Amygdala (tissue), 56 donors: ENCODE measurements at places on chromosomes 2 and 18.
A peak's percentile ranks its signal among the peaks of the same experiment; 100 is the strongest.

DNA sequence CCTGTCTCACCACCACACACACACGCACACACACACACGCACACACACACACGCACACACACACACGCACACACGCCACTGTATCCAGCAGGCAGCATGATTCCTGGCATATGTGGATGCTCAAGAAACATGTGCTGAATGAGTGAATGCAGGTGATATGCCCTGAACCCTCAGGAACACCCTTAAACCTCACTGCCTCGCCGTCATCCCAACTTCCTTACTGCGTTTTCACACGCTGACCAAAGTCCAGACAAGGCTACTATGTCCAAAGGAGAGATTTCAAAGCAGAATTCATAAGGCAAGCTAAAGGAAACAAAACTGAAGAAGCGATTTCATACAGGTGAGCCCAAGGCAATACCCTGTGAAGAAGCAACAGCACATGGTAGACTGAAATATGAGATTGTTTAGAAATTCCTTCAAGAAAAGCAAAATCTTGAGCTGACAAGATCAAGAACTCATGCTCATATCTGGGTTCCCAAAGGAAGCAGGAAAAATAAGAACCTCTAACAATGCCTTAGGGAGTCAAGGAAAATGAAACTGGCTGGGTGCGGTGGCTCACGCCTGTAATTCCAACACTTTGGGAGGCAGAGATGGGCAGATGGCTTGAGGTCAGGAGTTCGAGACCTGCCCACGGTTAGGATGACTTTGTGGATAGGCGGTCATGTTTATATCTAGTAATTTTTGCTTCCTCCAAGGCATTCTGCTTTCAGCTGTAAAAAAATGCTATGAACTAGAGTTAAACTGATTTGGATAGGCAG is 69.1 kb downstream of the TNFRSF11A start:
- no peak for DNase-seq

GRCh38 chr2:109647636-109648035 is 33.5 kb downstream of the SOWAHC start:
- DNase-seq = no peak

GRCh38 chr2:165632594-165632993 is 161.5 kb downstream of the GALNT3 start:
- no peak for DNase-seq

GRCh38 chr2:210233487-210233886 is 8.2 kb upstream of the ACADL start:
- DNase-seq = no peak

GRCh38 chr18:37397814-37398213 is 167.8 kb downstream of the CELF4 start:
- no peak for DNase-seq

GRCh38 chr2:140842110-140842509 is 1288.7 kb downstream of the LRP1B start:
- DNase-seq = no peak

GRCh38 chr18:7616661-7617060 is 49.5 kb downstream of the PTPRM start:
- no peak for DNase-seq

GRCh38 chr2:163736433-163737189 is 803 bp upstream of the FIGN start:
- peak; percentile 46 for DNase-seq

DNA sequence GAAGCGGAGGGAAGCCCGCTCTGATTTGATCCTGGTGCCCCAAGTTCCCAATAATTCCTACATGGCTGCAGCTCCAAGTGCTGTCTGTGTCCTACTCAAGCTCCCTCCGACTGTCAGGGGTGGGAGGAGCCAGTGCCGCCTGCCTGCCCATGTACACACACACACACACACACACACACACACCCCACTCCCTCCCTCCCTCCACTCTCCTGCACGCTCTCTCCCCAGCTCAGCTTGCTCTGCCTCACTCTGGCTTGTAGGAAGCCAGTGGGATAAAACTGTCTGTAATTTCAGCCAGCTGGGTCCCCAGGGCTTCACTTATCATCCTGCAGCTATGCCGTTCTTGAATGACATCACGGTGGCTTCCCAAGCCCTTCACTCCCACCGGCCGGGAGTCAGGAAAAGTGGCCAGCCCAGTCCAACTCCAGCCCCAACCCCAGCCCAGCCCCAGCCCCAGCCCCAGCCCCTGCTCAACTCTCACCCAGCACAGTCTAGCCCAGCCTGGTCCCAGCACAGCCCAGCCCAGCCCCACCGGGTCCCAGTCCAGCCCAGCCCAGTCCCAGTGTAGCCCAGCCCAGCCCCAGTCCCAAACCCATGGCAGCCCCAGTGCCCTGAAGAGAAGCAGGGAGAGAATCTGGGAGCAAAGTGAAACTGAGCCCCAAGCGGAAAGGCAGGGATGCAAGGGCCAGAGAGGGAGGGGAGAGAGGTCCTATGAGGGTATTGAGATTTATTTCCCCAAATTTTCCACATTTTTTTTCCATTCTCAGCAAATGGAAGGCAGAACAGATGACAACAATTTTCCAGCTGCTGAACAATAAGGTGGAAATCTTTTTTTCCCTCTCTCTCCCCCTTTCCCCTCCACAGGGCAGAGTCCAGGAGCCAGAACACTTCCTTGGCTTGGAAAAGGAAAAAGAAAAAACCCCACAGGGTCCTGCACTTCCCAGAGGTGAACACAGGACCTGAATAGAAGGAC is 144.0 kb downstream of the TNS1 start:
- DNase-seq = peak; percentile 62

DNA sequence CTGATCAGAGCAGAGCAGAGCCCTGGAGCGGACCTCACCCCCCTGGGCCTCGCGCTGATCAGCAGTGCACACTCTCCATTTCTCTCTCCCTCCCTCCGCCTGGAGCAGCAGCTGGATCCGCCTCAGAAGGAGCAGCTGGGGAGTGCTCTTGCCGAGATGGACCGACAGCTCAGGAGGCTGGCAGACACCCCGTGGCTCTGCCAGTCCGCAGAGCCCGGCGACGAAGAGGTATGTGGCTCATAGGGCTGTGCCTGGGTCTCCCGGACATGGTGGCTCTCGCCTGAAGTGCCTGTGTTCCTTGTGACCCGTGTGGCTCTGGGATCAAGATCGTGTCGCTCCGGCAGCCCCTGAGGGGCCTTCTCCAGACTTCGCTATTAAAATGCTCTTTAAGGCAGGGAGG is 102.5 kb downstream of the USP40 start:
- DNase-seq = no peak

- DNase-seq = no peak
These were observed 38.8 kb downstream of the INHBB start for GRCh38 chr2:120384486-120385354.

DNA sequence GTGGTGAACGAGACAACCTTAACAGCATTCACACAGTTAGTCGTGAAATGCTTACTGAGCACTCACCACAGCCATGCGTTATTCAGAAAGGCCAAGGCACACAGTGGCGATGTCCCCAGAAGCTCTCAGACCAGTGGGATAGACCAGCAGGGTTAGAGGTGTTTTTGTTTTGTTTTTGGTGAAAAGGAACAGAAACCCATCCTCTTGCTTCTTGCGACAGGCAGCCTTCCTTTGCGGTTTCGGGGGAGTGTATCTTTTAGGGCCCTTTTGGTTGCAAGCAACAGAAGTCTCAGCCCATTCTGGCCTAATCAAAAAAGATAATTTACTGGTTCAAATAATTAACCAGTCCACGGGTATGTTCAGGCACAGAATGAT is 4.7 kb downstream of the GNLY start:
- DNase-seq = no peak

GRCh38 chr18:57523171-57523956 is 63.1 kb downstream of the FECH start:
- DNase-seq = no peak

- DNase-seq = no peak
These were observed 6.5 kb downstream of the ACKR3 start for GRCh38 chr2:236576087-236576486.

DNA sequence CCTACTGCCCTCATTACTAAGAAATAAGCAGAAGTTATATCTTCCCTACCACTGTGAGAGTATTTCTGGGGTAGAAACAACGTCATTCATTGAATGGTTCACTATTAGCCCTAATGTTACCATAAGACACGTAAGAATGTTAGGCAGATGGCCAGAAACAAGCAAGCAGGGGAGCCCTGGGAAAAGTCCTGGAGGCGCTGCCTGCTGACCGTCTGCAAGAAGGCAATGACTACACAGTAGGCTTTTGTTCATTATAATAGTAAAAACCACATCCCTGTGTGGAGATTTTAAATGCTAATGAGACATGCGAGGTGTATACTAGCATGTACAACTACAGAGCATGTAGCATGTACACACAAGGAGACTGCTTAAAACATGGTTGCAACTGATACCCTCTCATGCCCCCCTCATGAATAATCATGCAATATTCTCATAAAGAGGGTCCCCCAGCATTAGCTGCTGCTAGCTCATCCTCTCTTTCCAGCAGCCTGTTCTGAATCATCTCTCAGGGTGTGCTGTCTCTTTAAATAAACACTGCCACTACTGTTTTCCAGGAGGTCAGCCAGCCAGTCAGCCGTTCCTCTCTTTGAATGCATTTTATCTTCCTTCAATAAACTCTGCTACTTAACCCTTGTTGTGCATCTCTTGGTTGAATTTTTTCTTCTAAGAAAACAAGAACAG is 23.6 kb downstream of the SUCLG1 start:
- peak; percentile 2 for DNase-seq

DNA sequence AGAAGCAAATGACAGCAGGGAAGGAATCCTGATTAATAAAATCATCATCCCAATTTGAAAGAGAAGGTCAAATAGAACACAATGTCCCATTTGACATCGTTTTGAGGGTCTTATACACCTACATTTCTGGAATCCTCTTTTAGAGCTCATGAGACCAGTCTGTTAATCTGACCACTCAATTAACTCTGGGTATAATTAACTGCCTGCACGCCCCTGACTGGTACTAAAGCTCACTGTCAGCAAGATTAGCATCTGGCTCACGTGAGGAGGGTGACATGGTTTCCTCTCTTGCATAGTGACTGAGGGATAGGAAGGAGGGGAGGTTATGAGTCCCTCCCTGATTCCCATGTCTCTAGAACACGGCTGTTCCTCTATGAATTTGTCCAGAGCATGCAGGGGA is 124.3 kb downstream of the ICOS start:
- DNase-seq = no peak

- no peak for DNase-seq
These were observed 49.4 kb downstream of the ETAA1 start for GRCh38 chr2:67446491-67446911.

DNA sequence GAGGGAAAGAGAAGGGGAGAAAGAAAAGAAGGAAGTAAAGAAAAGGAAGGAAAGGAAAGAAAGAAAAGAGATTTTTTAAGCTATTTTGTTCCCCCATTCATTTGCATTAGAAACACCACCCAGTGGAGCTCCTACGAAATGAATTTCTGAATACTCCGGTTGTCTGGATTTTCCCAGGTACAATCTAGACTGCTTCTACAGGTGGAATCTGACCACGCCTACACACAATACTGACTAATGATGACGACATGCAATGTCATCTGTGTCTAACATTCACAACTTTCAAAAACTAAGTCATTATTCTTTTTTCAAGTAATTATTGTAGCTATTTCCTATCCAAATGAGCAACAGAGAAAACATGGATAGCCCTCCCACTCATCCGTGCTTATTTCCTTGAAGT is 121.7 kb downstream of the ZNF516 start:
- DNase-seq = no peak

GRCh38 chr18:23936381-23936958 is 78.1 kb upstream of the TTC39C start:
- no peak for DNase-seq

DNA sequence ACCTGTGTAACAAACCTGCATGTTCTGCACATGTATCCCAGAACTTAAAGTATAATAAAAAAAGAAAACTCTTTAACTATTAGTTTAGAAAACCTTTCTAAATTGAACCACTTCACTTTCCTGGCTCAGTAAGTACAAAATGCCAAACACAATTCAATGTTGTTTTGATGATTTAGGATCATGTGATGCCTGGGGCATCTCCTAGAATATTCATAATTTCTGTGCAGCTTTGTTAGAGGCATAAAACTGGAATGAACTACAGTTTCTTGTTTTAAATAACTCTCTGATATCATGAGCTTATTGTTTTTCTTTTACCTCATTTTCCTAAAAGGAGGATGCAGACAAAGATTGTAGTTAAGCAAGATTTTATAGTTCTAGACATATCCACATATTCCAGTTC is 139.0 kb upstream of the SESTD1 start:
- DNase-seq = no peak

GRCh38 chr2:144253743-144254142 is 266.2 kb downstream of the ZEB2 start:
- DNase-seq = no peak

DNA sequence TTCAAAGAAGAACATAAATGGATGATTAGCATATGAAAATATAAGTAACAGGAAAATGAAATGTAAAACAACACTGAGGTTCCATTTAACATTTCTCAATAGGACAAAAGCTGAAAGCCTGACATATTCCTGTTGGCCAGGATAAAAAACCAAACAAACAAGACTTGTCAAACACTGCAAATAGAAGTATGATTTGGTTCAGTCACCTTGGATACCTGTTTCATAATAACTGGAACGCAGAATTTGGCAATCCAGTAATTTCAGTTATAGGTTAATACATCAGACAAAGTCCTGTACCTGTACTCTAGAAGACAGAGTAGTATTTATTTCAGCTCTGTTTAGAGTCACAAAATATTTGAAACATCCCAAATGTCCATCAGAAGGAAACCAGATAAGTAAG is 16.5 kb upstream of the EVA1A start:
- no peak for DNase-seq

- DNase-seq = no peak
These were observed 16.7 kb downstream of the RNF144A start for GRCh38 chr2:6933911-6934310.

DNA sequence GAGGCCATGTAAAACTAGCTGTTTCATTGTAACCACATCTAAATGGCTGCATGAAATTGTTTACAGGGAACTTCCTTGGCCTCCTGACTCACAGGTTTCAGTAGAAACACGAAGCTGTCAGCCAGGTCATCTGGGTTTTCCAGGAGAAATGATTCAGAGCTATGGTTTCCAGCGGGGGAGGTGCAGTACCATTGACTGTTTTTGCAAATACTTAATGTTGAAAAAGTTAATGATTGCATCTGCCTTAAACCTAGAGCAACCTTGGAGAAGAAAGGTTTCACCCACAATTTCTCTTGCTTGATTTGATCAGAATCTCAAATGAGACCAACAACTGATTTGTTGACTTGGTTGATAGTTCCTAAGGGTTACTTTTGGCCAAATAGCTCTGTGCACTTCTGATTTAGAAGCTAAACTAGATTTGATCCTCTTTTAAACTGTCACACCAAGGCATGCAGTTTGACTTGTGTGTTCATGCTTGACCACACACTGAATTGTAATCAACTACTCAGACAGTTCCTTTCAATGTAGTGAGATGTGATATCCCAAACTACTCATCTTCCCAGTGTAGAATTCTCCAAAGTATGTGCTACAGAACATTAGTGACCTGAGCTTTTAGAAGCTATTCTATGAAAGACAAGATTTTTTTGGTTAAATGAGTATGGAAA is 193.5 kb upstream of the CHST9 start:
- no peak for DNase-seq

GRCh38 chr2:131404753-131405152 is 40.8 kb upstream of the RAB6D start:
- no peak for DNase-seq
